ENCODE measurements at places on chromosomes 11 and 22. TPM values are rescaled to one million over a fixed set of nuclear protein-coding genes. Genes with fewer than 3 reads are reported as not detected.

Gene HTR3A
- total RNA-seq: not detected

Gene TNNT3
- total RNA-seq: 1.3 TPM

Gene TRIM49B
- total RNA-seq: not detected

Gene KRTAP5-10
- not detected for total RNA-seq

Gene SEC14L6
- total RNA-seq: not detected

Gene PKNOX2
- total RNA-seq: not detected

Gene MMP13
- 0.07 TPM for total RNA-seq

Gene MRGPRX4
- not detected for total RNA-seq

Gene RIMBP3B
- total RNA-seq: not detected

Gene OR8G1
- not detected for total RNA-seq

Gene UPK2
- 0.34 TPM for total RNA-seq

Gene PRODH
- 9.4 TPM for total RNA-seq

Gene GANAB
- total RNA-seq: 195 TPM

Gene OTOG
- not detected for total RNA-seq

Gene BTG4
- 0.43 TPM for total RNA-seq

Gene GLYAT
- not detected for total RNA-seq

Gene KRTAP5-11
- total RNA-seq: not detected

Gene ANO3
- not detected for total RNA-seq

Gene SCN4B
- 2.6 TPM for total RNA-seq

Gene MS4A7
- total RNA-seq: not detected

Gene SLC25A18
- under 0.01 TPM for total RNA-seq

Gene VPREB1
- not detected for total RNA-seq

Gene LMO2
- total RNA-seq: 0.93 TPM

Gene OR5B21
- not detected for total RNA-seq

Gene BAD
- total RNA-seq: 76.6 TPM

Gene APOL5
- not detected for total RNA-seq

Gene FOLR3
- total RNA-seq: 23.6 TPM

Gene EXPH5
- total RNA-seq: 27.4 TPM

Gene KRTAP5-1
- not detected for total RNA-seq
